CD4-positive, alpha-beta T cell treated with Interleukin-2 at 100 ng/mL for 4 hours (primary cell): ENCODE measurements at places on chromosomes 1 and 21.

GRCh38 chr1:110540891-110541685, 22.1 kb upstream of the KCNA10 start:
- no peak for DNase-seq

DNA sequence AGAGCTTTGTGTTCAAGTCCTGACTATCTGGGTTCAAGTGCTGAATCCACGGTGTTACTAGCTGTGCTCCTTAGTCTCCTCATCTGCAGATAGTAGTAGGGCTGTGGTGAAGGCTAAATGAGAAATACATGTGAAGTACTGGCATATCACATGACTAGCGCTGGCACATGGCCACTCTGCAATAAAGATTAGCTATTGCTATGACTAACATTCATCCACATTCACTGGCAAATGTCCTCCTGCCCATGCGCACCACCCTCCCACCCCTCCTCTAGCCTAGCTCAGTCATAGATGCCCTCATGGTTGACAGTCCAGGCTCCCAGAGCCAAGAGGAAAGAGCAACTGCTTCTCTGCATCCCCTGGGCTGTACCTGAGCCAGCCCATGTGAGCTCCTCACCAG, 8.5 kb upstream of the COL8A2 start:
- no peak for DNase-seq

- no peak for DNase-seq
Measured at GRCh38 chr1:181179279-181179986, 90.9 kb downstream of the IER5 start.

GRCh38 chr1:11989669-11990068, 9.4 kb downstream of the MFN2 start:
- no peak for DNase-seq

GRCh38 chr1:174169342-174169741, 10.0 kb downstream of the RABGAP1L start:
- DNase-seq: no peak

DNA sequence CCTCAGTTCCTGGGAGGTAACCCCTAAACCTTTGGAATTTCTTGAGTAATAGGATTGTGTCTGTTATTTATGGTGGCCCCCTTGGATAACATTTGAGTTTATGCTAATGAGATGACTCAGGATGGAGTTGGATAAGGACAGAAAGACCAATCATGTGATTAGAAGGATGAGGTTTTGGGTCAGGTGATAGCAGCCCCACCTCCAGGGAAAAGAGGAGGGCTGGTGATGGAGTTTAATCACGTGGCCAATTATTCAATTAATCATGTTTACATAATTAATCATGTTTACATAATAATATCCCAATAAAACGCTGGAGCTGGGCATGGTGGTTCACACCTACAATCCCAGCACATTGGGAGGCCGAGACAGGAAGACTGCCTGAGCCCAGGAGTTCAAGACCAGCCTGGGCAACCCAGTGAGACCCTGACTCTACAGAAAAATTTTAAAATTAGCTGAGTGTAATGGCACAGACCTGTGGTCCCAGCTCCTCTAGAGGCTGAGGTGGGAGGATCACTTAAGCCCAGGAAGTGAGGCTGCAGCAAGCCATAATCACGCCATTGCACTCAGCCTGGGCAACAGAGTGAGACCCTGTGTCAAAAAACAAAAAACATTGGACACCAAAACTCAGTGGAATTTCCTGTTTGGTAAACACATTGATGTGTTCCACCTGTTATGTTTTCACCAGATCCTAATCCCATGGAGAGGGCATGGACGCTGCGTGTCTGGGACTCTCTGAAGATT, 73.3 kb downstream of the NUP210L start:
- no peak for DNase-seq

- no peak for DNase-seq
Measured at GRCh38 chr1:33378524-33378923, 52.4 kb downstream of the PHC2 start.
